ENCODE measurements at places on chromosomes 11 and 22. TPM values are rescaled to one million over a fixed set of nuclear protein-coding genes. Genes with fewer than 3 reads are reported as not detected.

The OR5B21 gene
- total RNA-seq, result not detected

The DNAJC4 gene
- 9.3 TPM for total RNA-seq

The DLG2 gene
- total RNA-seq, result 1.3 TPM

The CLMP gene
- 115 TPM for total RNA-seq

The APOBEC3B gene
- 2.2 TPM for total RNA-seq

The GP1BB gene
- total RNA-seq, result 0.86 TPM

The PRODH gene
- total RNA-seq, result not detected

The TMEM151A gene
- under 0.01 TPM for total RNA-seq

The C11orf52 gene
- total RNA-seq, result 0.32 TPM

The LRRN4CL gene
- 15.5 TPM for total RNA-seq

The KCTD14 gene
- 0.97 TPM for total RNA-seq

The DAGLA gene
- total RNA-seq, result 2.6 TPM

The ISX gene
- not detected for total RNA-seq

The EMSY gene
- total RNA-seq, result 18.0 TPM

The PHOX2A gene
- total RNA-seq, result not detected

The VPS51 gene
- total RNA-seq, result 169 TPM

The CYTH4 gene
- total RNA-seq, result under 0.01 TPM

The OR51B4 gene
- total RNA-seq, result not detected

The TTC28 gene
- 27.4 TPM for total RNA-seq

The FOLH1 gene
- total RNA-seq, result not detected

The TTC36 gene
- 0.97 TPM for total RNA-seq

The ZC3H12C gene
- 15.5 TPM for total RNA-seq

The OR6T1 gene
- total RNA-seq, result not detected

The TEX54 gene
- not detected for total RNA-seq

The DEFB131B gene
- total RNA-seq, result not detected

The RTN4RL2 gene
- not detected for total RNA-seq

The KIAA1671 gene
- total RNA-seq, result 3.5 TPM

The LRRC56 gene
- total RNA-seq, result 0.64 TPM

The CRYBA4 gene
- not detected for total RNA-seq

The MS4A10 gene
- not detected for total RNA-seq

All from fibroblast of villous mesenchyme (primary cell).